ENCODE measurements at places on chromosomes 1 and 21. TPM values are rescaled to one million over a fixed set of nuclear protein-coding genes. Genes with fewer than 3 reads are reported as not detected.

ELF3 gene
- total RNA-seq = 0.31 TPM

NBPF15 gene
- total RNA-seq = 106 TPM

KCNA2 gene
- 8.8 TPM for total RNA-seq

CAPN2 gene
- 46.6 TPM for total RNA-seq

CASZ1 gene
- 0.63 TPM for total RNA-seq

ZFP69B gene
- total RNA-seq = 23.8 TPM

HCRTR1 gene
- 3.8 TPM for total RNA-seq

CD52 gene
- not detected for total RNA-seq

SH2D2A gene
- total RNA-seq = not detected

HLX gene
- 0.63 TPM for total RNA-seq

TACSTD2 gene
- not detected for total RNA-seq

EBNA1BP2 gene
- 50.1 TPM for total RNA-seq
